ENCODE measurements at places on chromosomes 6 and 20.
A peak's percentile ranks its signal among the peaks of the same experiment; 100 is the strongest.

- DNase-seq = no peak
These were observed 315.7 kb upstream of the MOCS1 start for GRCh38 chr6:40249935-40250334.

GRCh38 chr6:79742030-79742429 is 110.9 kb downstream of the SH3BGRL2 start:
- no peak for DNase-seq

GRCh38 chr6:79277109-79277508 is 42.6 kb upstream of the HMGN3 start:
- no peak for DNase-seq

DNA sequence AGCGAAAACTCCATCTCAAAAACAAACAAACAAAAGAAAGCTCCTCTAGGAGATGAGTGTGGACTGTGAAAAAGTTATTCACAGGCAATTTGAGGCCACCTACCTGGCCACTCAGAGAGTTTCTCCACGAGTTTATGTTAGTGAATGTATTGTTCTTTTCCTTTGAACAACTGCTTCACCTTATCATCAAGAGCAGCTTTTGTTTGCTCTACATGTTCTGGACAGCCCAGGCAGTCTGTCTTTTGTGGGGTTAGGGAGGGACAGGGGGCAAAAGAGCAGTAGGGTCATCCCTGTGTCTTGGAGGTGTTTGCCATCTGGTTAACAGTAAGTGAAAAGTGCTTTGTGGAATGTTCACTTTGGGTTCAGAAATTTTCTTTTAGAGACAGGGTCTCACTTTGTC is 8.0 kb downstream of the CASS4 start:
- no peak for DNase-seq

- no peak for DNase-seq
These were observed 108.9 kb upstream of the AHI1 start for GRCh38 chr6:135606392-135606791.

DNA sequence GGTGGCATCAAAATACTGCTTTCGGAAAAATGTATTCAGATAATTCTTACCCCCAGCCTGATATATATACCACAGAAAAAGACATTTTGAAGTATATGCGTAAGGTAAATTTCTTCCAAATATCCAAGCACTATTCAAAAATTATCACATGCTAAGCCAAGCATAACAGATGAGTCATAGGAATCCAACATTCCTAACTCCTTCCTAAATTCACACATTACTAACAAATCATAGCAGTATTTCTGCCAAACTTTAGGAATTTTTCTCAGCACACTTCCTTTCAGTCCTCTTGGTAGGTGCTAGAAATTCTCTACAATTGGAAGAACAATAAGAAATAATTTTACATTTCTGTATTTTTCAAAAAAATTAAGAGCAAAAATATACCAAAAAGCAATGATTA is 417.5 kb downstream of the EYS start:
- no peak for DNase-seq

DNA sequence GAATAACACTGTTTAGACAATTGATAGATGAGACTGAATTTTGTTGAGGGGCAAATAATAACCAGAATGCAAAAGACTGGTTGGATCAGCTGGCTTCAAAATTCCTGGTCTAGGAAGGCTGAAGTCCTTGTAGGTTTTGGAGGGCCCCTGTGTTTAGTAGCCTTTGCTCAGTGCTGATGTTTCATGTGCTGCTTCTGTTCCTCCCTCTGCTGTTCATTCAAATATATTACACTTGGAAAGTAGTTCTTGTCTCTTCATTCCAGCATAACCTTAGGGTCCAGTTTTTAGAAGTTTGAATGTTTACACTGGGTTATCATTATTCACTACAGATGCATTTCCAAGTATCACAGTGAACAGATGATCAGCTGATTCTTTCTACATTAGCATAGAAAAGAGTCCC is 72.5 kb downstream of the FLRT3 start:
- no peak for DNase-seq

DNA sequence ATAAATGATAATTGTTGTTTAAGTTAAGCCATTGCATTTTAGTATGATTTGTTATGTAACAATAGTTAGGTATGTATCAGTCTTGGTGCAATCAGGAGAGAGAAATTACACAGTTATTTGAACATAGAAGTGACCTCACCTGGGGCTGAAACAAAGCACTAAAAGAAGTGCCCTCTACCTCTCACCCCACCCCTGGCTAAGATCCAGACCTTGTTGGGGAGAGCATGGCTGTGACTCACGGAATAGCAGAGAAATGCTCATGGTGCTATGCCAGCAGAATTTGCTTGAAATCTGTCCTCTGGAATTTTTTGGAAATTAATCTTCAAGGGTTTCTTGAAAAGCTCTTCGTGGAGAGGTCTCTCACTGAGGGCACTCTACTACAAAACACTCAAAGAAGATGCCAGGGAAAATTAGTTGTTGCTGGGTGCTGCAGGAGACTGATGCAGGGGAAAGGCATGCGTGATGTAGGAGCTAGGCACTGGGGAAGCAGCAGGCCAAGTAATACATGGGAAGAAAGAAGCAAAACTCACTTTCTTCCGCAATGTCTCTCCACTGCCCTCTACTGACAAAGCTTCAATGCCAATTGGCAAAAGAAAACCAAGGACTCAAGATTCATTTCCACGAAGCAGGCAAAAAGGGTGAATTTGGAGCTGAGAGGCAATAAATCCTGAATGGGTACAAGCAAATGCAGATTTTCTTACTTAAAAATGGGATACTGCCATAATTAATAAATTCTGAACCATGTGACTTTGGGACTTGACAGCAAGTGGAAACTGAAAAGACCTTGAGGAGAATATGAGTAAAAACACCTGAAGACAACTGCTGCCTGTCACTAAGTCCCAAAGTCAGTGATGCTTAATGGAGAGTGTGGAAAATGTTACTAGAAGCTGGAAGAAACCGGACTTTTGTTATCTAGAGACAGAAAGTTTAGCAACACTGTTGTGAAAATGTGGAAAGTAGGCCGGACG is 136.3 kb upstream of the ZNF184 start:
- DNase-seq = no peak

DNA sequence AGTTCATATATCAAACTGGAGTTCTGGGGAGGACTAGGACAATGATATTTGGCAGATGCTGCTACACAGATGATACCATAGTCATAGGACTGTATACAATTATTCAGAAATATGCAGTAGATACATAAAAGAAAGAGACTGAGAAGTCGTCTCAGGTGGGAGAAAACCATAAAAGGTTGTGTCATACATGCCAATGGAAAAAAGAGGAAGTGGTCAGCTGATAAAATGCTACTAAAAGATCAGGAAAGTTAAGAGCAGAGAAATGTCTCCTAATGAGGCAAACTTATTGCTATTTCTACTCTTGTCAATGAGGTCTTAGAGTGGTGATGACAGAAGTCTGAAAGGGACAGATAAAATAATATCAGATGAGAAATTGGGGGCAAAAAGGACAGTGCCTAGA is 407.6 kb downstream of the COL12A1 start:
- no peak for DNase-seq

DNA sequence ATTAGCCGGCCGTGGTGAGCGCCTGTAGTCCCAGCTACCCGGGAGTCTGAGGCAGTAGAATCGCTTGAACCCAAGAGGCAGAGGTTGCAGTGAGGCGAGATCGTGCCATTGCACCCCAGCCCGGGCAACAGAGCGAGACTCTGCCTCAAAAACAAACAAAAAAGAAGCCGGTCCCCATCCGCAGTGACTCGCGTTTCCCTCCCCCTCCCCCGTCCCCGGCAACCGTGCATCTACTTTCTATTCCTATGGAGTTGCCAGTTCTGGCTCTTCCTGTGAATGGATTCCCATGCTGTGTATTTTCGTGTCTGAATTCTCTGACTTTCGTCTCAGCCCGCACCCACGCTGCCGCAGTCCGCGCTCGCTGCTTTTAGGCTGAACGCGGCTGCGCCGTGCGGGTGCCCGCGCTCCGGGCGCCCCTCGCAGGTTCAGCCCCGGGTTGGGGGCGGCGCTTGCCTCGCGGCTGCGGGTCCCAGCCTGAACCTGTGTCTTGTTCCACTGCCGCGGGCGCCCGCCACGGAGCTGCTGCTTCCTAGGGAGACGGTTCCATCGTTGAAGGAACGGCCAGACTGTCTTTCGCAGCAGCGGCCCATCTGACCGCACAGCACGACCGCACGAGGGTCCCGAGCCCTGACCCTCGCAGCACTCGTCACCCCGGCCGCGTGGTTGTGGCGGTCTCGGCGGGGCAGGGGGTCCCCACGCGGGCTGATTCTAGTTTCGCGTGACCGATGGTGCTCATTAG is 1.1 kb upstream of the MRGBP start:
- DNase-seq = peak; percentile 60

GRCh38 chr6:25315194-25316177 is 36.3 kb downstream of the CARMIL1 start:
- DNase-seq = no peak

DNA sequence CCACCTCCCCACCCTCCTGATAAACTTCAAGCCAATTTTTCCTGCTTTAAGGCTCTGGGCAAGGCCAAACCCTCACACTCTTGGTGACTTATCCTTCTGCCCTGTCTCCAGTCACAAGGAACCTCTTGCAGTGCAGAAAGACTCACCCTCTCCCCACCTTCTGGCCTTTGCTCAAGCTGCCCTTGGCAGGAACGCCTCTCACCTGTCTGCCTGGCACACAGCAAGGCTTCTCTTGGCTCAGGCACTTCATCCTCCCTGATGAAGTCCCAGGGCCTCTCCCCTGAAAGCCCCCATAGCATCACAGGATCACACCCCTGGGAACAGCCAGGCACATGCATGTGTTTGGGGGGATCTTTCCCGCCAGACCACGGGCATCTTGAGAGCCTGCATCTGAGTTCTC is 68.8 kb upstream of the NNAT start:
- no peak for DNase-seq

DNA sequence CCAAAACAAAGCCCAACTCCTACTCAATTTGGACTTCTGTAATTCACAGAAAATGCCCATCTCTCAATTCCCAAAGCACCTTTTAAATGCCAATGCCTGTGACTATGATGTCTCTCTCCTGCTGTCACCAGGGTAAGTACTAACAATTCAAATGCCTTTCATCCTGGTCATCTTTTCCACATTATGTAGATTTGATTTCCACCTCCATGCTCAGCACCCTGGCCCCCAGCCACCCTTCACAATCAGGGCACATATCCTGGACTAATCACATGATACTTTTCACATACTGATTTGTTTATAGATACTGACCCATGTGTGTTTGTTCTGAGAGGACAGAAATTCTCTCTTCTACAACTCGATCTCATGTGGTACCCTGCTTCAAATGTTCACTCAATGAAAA is 236.3 kb downstream of the PTPRK start:
- DNase-seq = no peak

DNA sequence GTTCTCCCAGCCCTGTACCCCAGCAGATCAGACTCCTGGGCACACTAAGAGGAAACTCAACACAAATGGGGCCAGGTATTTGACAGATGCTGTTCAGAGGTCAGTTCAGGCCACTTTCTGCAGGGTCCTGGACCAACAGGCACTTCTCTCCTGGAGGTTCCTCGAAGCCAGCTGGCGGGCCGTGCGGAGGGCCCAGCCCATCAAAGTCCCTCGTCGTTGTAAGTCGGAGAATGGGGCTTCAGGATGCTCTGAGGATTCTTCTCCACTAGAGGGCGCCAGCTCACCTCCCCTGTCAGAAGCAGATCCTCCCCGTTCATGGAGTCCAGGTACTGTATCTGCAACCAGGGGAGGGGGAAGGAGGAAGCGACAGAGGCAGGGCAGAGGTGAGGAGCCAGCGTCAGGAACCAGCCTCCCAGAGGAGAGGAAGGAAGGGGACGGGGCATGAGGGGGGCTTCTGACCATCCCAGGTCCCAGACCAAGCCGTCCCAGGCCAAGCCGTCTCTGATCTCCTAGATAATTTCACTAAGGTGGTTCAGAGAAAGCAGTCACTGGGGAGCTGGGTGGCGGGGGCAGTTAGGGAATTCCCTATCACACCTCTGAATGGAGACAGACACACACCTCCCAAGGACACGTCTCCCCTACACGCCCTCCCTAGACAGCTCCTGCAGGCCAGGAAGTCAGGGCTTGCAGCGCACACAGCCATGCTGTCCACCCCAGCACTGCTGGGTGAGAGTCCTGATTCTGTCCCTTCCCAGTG is 11.7 kb upstream of the FAM83C start:
- DNase-seq = peak; percentile 88

GRCh38 chr6:99297006-99297405 is 52.5 kb downstream of the FAXC start:
- DNase-seq = no peak

Data from stimulated activated CD4-positive, alpha-beta T cell treated with anti-CD3 and anti-CD28 coated beads, Interleukin-2, amount 100 ng/mL, for 48 hours (primary cell).